Caki2 (cell line): ENCODE measurements at places on chromosomes 16 and 17.
A peak's percentile ranks its signal among the peaks of the same experiment; 100 is the strongest.

GRCh38 chr16:49351096-49351487 is 22.5 kb upstream of the C16orf78 start:
- DNase-seq = peak; percentile 0

- no peak for DNase-seq
Observed at GRCh38 chr16:55915096-55915827, 40.1 kb upstream of the CES5A start.

GRCh38 chr17:40535924-40536294 is 29.4 kb downstream of the CCR7 start:
- DNase-seq = no peak

DNA sequence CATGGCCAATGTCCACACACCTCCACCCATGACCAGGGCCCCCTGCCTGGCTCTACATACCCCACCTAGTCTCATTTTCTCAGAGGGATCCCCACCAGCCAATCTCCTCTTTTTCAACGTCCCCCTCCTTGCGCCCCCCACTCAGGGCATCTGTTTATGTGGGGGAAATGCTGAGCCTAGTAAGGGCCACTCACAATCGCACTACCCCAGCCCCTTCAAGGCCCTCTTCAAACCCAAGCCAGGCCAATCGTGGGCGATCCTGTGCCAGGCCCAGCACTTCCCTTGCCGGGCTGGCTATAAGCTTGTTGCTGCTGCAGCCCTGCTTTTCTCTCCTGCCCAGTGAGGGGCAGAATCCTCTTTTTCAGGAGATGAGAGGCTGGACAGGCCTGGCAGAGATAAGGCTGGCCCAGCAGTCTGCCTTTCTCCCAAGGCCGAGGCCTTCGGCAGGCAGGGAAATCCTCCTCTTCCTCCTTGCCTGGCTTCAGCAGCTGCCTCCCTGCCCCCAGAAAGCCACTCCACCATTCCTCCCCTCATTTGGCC is 16.1 kb downstream of the HSD11B2 start:
- no peak for DNase-seq

- DNase-seq = no peak
Observed at GRCh38 chr17:19713462-19713861, 2.9 kb downstream of the SLC47A2 start.

DNA sequence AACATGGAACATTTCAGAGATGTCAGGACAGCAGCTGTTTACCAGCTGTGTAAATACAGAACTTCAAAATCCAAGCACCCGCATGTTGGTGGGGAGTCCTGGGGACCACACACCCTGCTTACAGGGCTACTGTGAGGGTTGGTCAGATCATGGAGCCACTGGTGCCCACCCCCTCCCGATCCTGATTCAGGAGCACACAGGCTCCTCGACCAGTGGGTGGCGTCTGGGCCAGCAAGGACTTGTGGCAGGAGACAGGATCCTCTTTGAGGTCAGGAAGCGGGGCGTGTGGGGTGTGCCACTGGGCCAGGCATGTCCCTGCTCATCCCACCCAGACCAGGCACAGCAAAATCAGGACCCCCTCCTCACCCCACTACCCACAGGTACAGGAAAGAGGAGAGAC is 83.6 kb downstream of the SDK2 start:
- DNase-seq = no peak

- DNase-seq = no peak
Observed at GRCh38 chr17:80109713-80110446, 8.5 kb downstream of the GAA start.

GRCh38 chr17:71033336-71033735 is 864.0 kb downstream of the KCNJ2 start:
- no peak for DNase-seq

- no peak for DNase-seq
Observed at GRCh38 chr16:2384426-2384825, 43.9 kb upstream of the ABCA3 start.

DNA sequence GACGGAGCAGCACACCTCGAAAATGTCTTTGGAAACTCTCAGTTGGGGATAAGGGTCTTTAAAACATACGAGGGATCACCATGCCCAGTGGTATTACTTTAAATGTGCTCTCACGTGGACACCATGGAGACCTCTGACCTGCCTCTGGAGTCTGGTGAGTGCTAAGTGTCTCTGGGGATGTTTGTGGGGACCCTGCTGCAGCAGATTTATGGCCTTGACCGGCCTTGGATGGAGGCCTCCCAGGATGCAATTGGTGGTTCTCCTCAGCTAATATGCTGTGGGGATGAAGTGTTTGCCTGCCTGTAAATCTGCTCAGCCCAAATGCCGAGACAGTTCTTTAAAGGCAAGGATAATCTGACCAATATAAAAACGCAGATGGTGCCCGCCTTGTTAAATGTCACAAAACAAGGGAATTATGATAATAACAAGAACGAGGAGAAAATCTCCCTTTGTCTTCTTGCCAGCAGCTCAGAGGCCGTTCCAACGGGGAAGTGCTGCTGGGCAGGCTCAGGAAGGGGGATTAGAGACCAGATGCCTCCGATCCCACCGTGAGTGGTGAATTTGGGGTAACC is 154.4 kb downstream of the ABCC12 start:
- no peak for DNase-seq

- no peak for DNase-seq
Observed at GRCh38 chr16:86010680-86011141, 111.7 kb downstream of the IRF8 start.

GRCh38 chr16:71460236-71460635 is 1.8 kb downstream of the ZNF23 start:
- no peak for DNase-seq

GRCh38 chr17:45256114-45256966 is 5.6 kb downstream of the SPATA32 start:
- DNase-seq = no peak

GRCh38 chr17:50307654-50308053 is 33.4 kb downstream of the TMEM92 start:
- DNase-seq = no peak

DNA sequence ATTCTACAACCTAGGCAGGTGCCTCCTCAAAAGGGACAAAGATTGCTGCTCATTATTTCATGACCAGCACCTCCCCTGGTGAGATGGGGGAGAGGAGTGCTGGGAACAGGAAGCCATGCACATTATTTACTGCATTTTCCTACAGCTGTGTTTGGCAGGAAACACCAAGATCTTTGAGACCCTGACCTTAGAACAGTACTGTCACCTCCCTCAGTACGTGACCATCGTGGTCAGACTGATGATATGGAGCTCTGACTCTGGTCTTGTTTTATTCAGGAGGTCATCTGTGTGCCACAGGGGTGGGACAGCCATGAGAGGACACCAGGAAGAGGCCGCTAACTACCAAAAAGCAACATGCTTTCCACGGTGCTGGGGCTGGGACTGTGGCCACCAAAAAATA is 37.4 kb downstream of the USP22 start:
- DNase-seq = no peak

- no peak for DNase-seq
Observed at GRCh38 chr16:1791943-1792812, 1.3 kb downstream of the IGFALS start.

DNA sequence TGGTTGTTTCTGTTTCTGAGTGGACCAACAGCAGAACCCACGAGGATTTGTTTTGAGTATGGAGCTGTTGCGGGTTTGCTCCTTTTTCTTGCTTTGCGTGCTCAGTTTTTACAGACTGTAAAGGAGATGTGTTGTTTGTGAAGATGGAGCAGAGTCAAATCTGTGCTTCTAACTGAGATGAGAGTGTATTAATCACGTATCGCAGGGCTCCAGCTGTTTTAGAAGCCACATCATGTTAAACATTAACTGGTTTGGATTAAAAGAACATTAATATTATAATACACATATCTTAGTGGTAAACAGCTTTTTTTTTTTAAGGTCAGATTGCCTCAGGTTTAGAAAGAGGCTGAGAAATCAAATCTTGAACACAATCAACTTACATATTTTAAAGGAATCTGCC is 69.4 kb downstream of the YPEL2 start:
- no peak for DNase-seq

DNA sequence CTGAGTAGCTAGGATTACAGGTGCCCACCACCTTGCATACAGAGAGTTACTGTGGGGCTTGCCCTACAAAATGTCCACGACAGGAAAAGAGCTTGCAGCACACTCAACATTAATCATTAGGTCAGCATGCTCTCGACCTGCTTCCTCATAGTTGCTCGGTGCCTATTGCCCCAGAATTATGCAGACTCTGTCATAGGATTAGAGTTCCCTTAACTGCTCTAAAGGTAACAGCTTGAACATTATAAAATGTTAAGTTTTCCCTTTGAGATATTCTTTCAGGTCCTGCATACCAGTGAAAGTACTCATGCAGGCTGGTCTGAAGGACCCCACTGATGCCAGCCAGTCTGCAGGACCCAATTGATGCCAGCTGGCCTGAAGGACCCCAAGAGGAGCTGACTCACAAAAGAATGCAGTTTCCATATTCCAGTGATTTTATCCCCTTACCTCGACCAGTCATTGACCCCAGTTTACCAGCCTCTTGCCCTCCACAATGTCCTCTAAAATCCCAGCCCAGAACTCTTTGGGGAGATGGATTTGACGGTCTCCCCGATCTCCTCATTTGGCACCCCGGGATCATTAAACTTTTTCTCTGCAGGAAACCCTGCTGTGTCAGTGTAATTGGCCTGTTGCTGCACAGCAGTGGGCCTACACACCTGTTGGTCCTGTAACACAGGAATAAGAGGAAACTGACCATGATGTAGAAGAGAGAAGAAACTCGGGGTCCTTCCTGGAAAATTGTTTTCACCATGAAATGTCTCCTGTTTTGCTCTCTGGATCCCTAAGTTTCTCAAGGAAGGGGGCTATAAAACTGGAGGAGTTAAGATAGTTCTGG is 10.6 kb downstream of the ICAM2 start:
- DNase-seq = no peak

- DNase-seq = no peak
Observed at GRCh38 chr17:47189732-47190237, 690 bp upstream of the CDC27 start.

DNA sequence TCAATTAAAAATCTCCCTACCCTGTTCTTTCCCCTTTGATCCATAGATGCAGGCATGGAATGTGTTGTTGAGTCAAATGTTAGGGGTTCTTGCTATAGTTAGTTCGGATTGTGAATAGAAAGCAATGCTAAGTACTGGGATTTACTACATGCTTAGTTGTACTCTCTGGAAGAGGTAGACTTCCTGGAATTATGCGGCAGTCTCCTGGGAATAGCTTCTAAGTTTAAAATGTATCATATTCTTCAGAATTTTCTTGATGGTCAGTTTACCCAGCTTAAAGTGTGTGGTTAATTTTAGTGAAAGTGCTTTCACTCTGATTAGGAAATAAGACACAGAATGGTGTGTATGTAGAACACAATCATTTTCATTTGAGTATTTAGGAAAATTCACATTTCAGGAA is 3.5 kb downstream of the CLTC start:
- DNase-seq = no peak

DNA sequence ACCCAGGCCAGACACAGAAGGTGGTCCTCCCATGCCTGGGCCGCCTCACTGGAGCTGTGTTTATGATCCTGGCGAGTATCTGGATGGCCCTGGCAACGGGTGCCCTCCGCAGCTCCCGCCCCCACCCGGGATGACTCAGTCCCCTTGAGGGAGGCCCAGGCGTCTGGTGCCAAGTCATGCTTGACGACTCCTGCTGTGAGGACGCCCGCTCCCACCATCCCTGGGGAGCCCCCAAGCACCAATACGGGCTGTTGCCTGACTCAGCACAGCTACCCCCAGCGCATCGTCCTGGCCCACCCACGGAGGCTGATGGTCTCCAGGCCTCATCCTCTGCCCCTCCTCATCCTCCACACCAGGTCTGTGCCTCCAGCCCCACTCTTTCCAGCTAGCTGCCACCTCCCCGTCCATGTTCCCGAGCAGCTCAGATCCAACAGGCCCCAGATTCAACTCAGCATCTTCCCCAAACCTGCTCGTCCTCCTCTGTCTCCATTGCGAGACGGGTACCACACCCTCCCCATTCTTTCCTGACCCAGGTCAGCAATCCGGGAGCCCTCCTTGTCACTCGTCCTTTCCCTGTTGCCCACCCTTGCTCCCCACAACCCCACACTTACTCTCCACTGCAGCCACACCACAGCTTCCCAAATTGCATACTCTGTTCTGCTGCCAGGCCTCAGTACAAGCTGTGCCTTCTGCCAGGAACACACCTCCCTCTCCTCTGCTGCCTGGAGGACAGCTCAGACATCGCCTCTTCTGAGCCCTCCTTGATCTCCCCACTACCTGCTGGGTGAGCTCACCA is 2.6 kb downstream of the CAMKK1 start:
- DNase-seq = peak; percentile 94

GRCh38 chr17:82935966-82936767 is 96.3 kb upstream of the ZNF750 start:
- no peak for DNase-seq

DNA sequence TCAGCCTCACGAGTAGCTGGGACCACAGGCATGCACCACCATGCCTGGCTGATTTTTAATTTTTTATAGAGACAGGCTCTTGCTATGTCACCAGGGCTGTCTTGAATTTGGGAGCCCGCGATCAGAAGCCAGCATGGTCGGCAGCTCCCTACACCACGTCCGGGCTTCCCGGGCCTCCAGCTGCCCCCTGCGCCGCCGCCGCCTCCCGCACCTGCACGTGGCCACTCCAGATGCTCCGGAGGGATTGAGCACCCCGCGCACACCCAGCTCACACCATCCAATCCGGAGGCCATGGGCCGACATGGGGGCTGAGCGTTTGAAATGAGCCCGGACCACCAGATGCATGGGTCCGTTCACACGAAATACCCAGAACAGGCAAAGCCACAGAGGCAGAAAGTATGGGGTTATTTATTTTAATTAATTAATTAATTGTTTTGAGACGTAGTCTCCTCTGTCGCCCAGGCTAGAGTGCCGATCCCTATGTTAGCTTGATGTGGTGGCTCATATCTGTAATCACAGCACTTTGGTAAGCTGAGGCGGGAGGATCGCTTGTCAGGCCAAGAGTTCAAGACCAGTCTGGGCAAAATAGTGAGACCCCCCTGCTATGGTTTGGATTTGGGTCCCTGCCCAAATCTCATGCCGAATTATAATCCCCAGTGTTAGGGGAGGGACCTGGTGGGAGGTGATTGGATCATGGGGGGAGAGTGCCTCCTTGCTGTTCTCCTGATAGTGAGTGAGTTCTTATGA is 17.1 kb upstream of the PDXDC1 start:
- no peak for DNase-seq

DNA sequence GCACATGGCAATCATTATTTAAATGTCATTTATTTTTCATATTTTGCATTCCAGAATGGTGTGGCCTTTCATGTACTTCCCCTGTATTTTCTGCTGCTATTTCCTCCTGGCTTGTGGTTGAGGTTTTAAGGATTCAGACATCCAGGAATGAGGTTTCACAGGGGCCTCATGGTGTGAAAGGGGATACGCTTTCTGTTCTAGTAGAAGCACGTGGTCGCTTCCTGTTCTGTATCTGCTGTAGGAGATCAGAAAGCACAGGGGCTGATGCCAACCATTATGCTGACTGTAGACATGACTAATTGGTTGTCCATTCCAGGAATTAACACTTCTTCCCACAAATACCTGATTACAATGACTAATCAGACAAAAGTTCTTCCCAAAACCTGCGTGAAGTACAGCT is 405.9 kb downstream of the SHISA9 start:
- peak; percentile 92 for DNase-seq

GRCh38 chr17:75183999-75184884 is 1.5 kb upstream of the SUMO2 start:
- no peak for DNase-seq
